Left renal pelvis (tissue), 4 donors: ENCODE measurements at places on chromosomes 2 and 18.

DNA sequence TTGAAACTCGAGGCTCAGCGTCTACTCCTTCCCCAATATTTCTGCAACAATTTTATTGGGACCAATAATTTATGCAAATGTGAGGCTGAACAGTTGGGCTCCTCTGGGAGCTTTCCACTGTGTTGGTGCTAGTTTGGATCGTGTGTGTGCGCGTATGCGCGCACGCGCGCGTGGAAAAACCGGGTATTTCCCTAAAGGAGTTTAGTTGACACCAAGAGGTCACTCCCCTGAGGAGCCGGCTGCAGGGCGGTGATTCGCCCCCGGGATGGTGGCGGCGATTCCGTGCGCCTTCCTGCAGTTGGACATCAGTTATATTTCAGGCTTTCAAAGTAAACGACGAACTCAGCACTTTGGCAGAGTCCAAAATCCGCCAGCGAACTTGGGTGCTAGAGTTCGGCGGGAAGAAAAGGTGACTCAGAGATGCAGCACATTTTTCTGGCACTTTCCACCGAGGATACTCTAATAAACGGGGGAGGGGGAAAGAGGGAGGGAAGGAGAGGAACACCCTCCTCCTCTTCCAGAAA, 186.5 kb upstream of the FANCL start:
- peak; percentile 37 for DNase-seq

DNA sequence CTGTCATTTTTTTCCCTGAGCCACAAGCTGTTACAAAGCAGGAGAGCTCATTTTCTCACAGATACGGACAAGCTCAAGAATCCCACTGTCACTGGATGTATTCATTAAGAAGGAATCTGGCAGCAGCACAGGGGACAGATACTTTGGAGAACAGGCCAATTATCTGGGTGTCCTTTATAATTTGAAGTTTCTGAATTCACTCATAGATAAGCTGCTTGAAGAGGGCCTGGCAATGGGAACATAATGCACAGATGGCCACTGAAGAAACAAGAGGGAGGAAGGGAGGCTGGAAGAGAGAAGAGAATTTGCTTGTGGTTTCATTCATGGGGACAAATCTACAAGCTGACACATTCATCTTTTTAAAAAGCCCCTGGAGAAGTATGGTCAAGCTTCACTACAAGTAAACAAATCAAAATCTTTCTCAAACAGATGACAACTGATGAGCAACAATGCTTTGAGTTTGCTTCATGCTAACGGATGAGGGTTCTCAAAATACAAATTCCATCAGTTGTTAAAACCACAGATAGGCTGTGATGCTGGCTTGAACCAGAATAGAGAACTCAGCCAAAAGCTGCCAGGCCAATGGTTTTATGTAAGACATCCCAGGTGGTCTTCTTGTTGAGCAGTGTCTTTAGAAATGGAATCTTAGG, 11.9 kb downstream of the BCL2 start:
- DNase-seq = no peak

DNA sequence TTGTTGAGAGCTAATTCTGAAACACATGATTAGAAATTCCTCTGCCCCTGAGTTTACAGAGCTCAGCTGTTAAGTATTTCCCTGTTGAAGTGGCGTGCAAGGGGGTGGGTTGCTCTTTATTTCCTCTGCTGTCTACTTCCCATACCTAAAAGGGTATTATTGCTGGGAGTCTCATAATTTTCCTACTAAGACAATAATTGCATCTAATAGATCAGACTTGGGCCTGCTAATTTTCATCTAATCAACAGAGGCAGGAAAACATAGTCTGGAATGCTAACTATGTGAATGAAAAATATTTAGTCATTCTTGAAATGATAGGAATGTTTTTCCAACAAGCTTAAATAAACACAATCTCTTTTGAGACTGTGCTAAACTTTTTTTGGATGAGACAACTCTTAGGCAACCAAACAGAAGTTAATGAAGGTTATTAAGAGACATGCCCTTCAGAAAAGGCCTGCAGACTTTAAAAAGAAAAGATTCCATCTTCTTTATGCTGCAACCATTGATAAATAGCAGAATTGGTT, 111.4 kb downstream of the FEZ2 start:
- no peak for DNase-seq

GRCh38 chr2:69993048-69993565, 31.7 kb upstream of the ASPRV1 start:
- DNase-seq = no peak

DNA sequence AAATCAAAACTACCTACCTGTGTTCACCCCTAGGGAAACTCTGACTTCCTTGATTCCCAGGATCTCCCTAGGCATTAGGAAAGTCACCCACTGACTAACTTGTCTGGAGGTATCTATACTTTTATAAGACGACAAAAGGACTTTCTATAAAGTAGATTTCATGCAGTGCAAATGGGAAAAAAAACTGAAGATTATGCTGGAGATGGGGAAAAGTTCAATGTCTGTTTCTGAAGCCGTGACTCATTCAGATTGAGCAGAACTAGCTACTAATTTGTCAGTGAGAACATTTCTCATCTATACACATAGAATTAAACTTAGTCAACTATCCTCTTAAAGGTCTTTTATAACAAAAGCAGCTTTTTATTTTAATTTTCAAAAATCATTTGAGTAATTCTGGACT, 6.0 kb downstream of the SEPTIN10 start:
- DNase-seq = no peak

GRCh38 chr18:55448420-55448819, 139.6 kb downstream of the TCF4 start:
- DNase-seq = no peak
